ENCODE measurements at places on chromosomes 3 and 15.

- no peak for DNase-seq
Observed at GRCh38 chr3:81152156-81152555, 609.3 kb downstream of the GBE1 start.

DNA sequence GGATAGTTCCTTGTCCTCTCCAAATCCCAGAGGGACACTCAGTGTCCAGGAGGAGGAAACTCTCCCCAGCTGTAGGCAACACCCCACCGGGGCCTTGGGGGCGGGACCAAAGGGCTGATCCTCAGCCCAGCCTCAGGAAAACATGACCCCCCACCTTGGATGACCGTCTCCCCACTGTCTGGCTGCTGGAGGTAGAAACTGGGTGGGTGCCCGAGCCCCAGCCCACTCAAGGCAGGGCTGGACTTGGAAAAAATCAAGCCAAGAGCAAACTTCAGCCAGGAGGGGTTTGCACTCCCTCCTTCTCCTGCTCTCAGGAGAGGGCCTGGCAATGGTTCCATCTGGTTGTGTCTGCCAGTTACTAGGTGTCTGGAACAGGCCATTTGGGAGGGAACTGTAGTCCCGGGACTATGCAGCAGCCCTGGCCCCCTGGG lies 3.6 kb upstream of the RASL12 start:
- peak; percentile 37 for DNase-seq

DNA sequence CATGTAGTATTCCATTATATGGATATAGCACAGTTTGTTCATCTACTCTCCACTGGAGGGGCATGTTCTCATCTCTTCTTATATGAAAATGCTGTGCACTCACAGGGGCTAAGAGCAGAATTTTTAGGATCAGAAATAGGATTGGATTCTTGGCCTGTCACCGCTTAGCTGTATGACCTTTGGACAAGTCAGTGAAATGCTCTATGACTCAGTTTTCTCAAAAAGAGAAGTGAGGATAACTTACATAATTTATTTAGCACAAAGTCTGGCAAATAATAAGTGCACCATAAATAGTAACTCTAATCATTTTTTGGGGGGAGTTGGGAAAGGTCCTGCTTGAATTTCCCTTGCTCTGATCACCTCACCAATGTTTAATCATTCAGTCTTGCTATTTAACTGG lies 103.7 kb upstream of the LRIG1 start:
- no peak for DNase-seq

GRCh38 chr3:5553203-5553602 lies 365.7 kb downstream of the EDEM1 start:
- DNase-seq = no peak

DNA sequence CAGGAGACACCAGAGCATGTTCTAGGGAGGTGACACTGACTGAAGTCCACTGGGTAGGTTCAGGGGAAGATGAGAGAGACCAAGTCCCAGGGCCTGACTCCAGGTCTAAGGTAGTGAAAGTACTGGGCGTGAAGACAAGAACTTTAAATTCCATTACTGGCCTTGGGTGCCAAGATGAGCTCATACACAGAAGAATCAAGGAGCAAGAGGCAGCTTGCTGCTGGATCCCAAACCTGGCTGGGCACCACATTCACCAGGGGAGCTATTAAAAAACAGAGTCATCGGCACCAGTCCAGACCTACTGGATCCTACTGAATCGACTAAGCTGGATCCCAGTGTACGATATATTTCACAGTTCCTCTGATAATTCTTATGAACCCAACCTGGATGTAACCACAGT lies 42.1 kb upstream of the ATG7 start:
- DNase-seq = no peak

DNA sequence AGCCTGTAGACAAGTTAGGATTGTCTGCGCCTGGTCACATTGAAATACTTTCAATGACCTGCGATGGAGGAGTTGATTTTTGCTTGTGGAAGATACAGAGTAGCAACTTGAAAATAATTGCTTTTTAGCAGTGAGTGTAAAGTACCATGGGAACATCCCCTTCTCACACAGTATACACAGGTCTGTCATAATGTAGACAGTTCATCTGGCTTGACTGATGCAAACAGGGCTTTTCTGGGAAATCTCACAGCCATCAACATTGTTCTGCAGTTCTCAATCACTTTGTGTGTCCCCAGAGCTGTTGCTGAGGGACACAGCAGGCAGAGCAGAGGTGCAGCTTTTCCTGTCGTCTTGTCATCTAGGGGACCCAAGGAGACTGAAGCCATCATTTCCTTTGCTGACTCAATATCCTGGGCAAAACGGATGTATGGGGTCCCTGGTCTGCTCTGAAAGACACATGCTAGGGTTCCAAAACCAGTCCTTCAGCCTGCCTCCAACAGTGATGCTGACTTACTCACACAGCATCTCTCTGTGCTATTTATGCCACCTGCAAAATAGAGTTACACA lies 5.3 kb upstream of the REC114 start:
- DNase-seq = no peak

- no peak for DNase-seq
Observed at GRCh38 chr3:150030841-150031240, 60.1 kb upstream of the PFN2 start.

Measured in fibroblast of mammary gland (primary cell).